ENCODE measurements at places on chromosomes 6 and 20.

DNA sequence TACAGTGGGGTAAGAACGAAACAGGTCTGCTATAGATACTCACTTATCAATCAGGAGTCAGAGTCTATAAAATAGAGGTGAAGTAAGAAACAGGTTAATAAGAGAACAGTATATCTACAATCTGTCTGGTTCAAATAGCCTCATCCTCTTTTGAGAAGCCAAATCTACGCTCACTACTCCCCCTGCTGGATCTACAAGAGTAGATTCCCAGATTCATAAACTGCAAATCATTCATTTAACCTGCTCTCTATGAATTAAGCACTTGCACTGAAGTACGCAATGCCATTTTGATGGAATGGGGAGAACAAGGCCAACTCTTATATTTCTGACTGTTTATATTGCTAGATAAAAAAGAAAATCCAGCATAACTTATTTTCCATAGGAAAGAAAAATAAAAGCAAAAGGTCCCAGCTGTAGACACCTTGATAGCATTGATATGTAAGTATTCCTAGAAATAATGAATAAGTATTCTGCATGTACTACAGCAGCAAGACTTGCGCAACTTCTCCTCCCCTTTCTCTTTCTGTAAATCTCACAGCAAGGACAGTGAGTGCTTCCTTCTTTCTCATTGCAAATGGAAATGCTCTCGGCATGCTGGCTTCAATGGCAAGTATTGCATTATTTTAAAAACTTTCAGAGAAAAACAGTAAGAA, 92.3 kb downstream of the RFX6 start:
- no peak for DNase-seq

GRCh38 chr6:72647489-72647888, 25.6 kb downstream of the KCNQ5 start:
- no peak for DNase-seq

DNA sequence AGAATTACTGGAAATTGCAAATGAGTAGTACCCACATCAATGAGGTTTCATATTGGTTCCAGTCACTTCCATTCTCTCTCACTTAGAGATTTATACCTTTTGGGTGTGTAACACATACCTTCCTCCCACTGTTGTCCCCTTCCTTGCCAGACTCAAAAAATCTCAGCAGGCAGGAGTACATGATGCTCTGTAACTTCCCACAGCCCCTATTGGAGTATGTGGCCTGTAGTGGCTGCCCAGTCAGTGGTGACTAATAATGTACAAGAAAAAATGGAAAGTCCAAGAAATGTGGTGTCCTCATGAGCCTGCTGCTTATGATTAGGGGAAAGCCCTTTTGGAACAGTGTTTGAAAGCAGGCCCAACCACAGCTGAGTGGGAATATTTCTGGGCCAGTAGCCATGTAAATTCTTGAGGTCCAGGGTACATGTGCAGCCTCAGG, 312.0 kb downstream of the ZFAND3 start:
- DNase-seq: no peak

GRCh38 chr6:40398810-40399477, 188.2 kb downstream of the LRFN2 start:
- no peak for DNase-seq

- no peak for DNase-seq
Observed at GRCh38 chr20:53448426-53448825, 145.2 kb downstream of the ZNF217 start.

GRCh38 chr20:13671512-13671911, 32.8 kb upstream of the TASP1 start:
- no peak for DNase-seq

DNA sequence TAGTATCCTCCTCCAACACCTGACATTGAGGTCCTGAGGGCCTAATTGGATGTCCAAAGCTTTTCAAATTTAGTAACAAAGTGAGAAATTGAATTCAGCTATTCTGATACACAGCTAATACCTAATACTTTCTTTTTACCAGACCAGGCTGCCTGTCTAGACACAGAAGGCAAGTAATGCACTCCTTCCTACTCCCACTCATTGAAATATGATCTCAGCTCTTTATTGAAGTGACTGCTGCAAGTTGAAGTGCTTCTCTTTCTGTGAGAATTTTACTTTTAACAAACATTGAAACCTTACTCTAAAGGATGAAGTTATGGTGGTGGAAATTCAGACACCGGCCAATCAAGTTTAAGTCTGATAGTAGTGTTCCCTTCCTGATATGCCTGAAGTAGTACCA, 90.8 kb upstream of the OGFRL1 start:
- DNase-seq: no peak

DNA sequence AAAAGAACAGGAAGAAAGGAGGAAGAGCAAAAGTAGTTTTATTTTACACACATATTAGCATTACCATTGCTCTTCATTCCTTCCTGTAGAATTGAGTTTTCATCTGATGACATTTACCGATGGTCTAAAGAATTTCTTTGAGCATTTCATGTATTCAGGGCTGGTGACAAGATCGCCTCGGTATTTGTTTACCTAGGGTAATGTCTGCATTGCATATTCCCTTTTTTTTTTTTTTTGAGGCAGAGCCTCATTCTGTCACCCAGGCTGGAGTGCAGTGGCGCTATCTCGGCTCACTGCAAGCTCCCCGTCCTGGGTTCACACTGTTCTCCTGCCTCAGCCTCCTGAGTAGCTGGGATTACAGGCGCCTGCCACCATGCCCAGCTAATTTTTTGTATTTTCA, 19.3 kb downstream of the RAB22A start:
- no peak for DNase-seq

GRCh38 chr6:11648889-11649288, 111.3 kb downstream of the TMEM170B start:
- no peak for DNase-seq

GRCh38 chr20:36876473-36876833, 515 bp downstream of the TLDC2 start:
- no peak for DNase-seq

DNA sequence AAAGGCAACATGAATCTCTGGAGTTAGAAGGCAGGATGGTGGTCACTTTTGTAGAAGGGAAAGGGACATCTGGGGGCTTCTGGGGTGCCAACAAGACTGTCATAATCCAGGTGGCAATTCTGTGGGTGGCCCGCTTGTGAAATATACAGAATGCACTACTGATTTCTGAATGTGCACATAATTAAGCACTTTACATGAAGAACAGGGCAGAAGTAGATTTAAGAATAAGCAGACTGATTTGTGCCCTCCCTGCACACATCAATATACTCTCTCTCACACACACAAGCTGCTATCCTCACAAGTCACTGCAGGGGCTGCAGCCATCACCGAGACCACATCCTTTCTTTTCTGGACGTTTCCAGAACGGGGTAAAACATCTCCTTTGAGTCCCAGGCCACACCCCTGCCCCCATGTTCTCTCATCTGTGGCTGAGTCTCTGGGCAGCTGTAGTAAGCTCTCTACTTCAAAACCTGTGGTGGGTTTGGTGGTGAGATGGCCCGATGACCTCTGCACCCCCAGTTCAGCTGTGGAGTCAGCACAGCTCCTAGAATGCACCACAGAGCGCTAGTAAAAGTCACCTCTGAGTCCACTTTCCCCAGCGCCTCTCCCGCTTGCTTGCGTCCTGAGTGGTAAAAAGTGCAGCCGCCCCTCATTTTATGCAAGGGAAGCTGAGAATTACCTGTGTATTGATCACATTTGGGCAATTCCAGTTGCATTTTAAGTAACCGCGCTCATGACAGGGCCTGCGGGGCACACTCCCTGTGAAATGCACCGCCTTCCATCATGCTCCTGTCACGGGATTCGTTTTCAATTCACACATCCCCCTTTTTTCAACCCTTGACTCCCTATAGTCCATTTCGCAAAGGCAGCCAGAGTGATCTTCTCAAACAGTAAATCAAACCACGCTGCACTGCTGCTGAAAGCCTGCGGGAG, 115.5 kb downstream of the NFATC2 start:
- no peak for DNase-seq

DNA sequence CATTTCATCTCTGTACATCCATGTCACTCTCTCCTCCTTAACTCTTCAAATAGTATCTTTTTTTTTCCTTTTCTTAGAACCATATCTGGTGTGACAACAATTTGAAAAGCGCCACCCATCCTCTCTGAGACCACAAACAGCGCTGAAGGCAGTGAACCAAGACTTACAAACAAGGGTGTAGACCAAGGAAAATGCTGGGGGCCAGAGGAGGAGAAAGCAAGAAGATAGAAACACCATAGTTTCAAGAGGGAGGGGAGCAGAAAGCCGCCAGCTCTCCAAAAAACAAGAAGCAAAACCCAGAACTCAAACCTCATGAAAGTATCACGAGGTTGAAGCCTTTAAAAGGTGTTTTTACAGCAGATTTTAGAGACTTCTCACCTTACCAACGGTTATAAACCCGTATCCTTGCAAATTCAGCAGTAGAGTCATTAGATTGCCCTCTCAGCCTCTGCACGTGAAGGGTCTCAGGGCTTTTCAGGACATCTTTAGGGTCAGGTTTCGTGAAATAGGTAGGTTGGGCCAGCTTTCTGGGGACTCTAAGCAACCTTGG, 13.3 kb upstream of the RIPOR2 start:
- no peak for DNase-seq

DNA sequence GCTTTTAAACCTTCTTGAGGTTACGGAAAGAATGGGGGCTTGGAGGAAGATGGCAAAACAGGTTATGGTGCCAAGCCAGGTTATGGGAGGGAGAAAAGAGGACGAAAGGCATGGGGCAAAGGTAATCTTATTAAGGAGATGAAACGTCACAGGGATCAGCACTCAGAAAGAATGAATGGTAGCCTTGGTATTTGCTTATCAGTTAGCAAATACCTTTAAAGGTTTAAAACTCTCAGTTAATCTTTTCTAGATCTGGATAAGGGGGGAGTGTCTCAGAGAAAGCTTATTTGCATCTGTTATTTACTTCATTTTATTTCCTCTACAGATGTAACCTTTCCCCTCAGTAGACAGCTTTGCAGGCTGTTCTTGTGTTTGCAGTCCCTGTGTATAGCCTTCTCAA, 55.5 kb upstream of the EEF1E1 start:
- DNase-seq: no peak

DNA sequence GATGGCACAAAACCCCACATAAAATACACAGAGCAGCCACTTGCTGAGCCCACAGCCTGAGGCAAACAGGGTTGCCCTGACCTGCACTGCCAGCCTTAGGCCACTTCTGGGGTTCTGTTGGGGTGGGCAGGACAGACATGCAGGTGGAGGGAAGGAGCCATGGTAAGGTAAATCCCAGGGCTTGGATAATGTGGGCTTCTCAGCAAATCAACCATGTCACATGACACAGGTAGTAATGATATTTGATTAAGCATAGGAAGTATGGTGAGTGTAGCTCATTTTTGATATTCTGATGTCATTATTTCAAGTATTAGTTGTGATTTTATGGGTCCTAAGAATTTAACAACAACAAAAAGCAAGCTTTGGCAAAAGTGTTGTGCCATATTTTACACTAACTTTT, 124.6 kb downstream of the FOXA2 start:
- no peak for DNase-seq

GRCh38 chr6:129744201-129744879, 34.4 kb upstream of the ARHGAP18 start:
- DNase-seq: no peak

GRCh38 chr20:39462416-39462945, 500.3 kb downstream of the DHX35 start:
- no peak for DNase-seq

DNA sequence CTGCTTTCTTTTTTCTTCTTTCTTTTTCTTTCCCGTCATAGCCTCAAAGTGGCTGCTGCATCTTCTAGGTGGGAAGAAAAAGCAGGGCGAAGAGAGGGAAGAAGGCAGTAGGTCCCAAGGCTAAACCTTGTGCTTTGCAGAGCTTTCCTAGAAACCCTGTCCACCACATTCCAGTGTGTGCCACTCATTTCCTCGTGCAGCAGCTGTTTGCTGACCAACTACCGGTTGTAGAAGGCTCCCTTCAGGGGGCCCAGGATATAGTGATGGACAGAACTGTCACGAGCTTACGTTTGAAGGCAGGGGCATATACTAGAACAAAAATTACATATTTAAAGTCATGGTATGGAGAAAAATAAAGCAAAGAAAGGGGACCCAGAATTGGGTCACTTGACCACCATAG, 103.0 kb downstream of the SASH1 start:
- DNase-seq: no peak

- DNase-seq: no peak
Observed at GRCh38 chr6:111185954-111186353, 98.7 kb downstream of the SLC16A10 start.

DNA sequence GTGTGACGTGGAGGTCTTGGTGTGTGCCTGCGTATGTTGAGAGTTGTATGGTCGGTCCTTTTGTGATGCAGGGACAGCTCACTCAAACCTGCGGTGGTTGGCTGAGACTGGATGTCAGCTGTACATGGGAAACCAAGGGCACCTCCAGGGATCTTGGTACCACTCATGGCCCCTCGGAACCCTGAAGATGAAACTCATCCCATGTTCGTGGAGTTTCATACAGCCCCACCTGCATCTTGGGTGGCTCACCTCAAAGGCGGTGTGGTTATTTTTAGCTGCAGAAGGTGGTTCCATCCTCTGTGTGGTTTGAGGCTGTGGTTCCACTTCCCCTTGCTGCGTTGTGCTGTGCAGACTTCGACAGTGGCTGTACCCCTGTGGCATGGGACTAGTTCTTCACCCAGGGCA, 52.6 kb upstream of the SLC22A1 start:
- DNase-seq: peak; percentile 7

DNA sequence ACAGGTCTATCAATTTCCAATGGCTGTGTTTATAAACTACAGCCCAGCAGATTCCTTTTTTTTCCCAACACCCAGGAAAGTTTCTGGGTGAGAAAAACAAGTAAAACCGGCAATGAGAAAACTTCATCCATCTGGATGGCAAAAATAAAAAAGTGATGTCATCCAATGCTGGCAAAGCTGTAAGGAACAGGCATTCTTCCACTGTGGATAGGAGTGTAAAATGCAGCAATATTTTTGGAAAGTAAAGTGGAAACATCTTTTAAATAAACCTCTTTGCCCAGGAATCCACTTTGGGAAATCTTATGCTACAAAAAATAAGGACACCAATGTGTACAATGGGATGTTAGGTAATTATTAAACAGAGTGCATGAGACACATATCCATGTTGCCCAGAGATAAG, 102.1 kb upstream of the NT5E start:
- DNase-seq: no peak

- DNase-seq: no peak
Observed at GRCh38 chr20:10004900-10005299, 29.9 kb upstream of the ANKEF1 start.

- DNase-seq: no peak
Observed at GRCh38 chr6:24257282-24257681, 100.6 kb downstream of the DCDC2 start.

DNA sequence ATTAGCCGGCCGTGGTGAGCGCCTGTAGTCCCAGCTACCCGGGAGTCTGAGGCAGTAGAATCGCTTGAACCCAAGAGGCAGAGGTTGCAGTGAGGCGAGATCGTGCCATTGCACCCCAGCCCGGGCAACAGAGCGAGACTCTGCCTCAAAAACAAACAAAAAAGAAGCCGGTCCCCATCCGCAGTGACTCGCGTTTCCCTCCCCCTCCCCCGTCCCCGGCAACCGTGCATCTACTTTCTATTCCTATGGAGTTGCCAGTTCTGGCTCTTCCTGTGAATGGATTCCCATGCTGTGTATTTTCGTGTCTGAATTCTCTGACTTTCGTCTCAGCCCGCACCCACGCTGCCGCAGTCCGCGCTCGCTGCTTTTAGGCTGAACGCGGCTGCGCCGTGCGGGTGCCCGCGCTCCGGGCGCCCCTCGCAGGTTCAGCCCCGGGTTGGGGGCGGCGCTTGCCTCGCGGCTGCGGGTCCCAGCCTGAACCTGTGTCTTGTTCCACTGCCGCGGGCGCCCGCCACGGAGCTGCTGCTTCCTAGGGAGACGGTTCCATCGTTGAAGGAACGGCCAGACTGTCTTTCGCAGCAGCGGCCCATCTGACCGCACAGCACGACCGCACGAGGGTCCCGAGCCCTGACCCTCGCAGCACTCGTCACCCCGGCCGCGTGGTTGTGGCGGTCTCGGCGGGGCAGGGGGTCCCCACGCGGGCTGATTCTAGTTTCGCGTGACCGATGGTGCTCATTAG, 1.1 kb upstream of the MRGBP start:
- peak; percentile 49 for DNase-seq

Data from T-cell (primary cell).